ENCODE measurements at places on chromosomes 1 and 21.

- DNase-seq = no peak
Measured at GRCh38 chr1:24535778-24536177, 20.1 kb upstream of the NCMAP start.

DNA sequence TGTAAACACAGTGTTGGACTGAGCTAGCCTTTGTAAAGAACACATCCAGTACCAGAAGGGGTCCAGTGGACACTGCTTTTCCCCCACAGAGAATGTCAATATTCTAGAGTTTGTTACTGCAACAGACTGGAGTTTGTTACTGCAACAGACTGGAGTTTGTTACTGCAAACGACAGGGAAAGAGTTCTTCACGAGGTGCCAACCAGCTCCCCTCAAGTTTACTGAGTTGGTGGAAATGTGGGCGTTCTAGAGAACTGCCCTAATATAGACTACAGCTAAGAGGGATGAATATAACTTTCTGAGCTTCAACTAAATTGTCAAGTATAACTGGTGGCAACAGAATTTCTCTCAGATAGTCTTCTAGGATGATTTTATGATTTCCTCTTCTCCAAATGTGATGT is 73.8 kb upstream of the NEK2 start:
- no peak for DNase-seq

- DNase-seq = no peak
Measured at GRCh38 chr1:29379443-29380073, 143.2 kb downstream of the PTPRU start.

GRCh38 chr1:153679337-153680119 is 1.0 kb downstream of the NPR1 start:
- peak; percentile 80 for DNase-seq

Measured in muscle of back (tissue), 13 donors.